ENCODE measurements at places on chromosomes 13 and 19.
A peak's percentile ranks its signal among the peaks of the same experiment; 100 is the strongest.

DNA sequence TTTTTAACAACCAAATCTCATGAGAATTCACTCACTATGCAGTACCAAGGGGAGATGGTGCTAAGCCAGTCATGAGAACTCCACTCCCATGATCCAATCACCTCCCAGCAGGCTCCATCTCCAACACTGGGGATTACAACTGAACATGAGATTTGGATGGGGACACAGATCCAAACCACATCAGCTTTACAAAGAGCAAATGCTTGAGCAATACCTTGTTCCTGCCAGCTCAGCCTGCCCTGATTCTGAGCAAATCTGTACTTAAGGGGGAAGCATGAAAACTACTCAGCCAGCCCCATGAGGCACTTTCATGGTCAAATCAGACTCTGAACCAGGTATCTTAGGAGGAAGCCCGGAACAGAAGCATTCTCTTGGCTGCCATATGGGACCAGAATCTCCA lies 259.9 kb downstream of the TBC1D4 start:
- no peak for DNase-seq

DNA sequence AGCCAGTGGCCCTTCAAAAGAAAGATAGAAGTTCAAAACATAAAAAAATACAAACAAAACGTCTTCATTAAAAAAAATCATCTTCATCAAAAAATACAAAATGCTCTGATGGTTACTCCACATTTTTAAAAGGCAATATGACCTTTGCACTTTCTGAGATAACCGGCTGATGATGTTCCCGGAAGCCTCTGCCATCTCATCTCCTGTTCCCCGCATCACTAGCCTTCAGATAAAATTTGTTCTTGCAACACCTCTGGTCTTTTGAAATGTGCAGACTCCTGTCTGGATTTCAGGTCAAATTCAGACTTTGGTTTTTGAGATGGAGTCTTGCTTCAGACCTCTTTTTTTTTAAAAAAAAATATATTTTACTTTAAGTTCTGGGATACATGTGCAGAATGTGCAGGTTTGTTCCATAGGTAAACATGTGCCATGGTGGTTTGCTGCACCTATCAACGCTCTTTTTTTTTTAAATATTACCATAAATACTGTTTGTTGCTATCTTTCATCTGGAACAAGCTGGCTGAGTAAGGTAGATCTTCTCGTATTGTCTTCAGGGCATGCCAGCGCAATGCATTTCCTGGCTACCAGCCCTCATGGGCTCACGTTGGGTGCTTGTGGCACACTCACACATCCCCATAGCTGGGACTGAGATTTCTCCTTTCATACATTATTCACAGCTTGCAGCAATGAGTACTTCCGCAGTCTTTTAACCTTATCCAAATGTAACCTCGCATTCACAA lies 418.9 kb upstream of the ARGLU1 start:
- DNase-seq: no peak

- DNase-seq: no peak
Measured at GRCh38 chr13:64753233-64754000, 2476.7 kb downstream of the PCDH9 start.

DNA sequence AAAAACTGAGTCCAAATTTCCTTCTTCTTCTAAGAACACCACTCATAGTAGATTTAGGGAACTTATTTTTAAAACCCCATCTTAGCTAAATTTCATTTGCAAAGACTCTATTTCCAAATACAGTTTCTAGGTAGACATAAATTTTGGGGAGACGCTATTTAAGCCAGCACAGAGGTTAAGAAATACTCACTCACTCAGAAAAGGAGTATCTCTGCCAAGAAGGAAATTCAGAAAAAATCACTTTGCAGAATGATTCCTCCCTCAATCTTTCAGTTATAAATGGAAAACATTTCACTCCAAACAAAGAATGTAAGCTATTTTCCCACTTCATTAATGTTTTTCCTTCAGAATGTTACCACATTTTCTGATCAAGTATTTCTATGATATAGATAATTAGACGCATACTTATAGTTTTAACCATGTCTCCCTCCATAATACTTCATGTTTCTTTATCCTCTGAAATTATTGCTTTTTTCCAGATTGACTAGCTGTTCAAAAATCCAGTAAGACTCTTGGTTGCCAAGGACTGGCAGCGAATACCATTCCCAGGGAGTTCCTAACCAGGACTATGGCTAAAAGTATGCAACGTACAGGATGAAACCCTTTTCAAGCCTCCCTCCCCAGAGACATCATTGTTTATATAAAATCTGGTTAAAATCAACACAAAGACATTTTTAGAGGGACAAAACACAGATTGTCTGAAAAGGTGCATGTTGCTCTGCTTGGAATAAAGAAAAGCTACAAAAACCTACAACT lies 52.5 kb upstream of the RXFP2 start:
- DNase-seq: no peak

GRCh38 chr13:113371061-113371460 lies 7.1 kb upstream of the GRTP1 start:
- no peak for DNase-seq

- DNase-seq: no peak
Measured at GRCh38 chr13:33520468-33520839, 234.9 kb upstream of the STARD13 start.

- no peak for DNase-seq
Measured at GRCh38 chr19:2500841-2501261, 24.9 kb downstream of the GADD45B start.

GRCh38 chr19:46745521-46746280 lies at the start of gene FKRP:
FKRP (plus strand) TSS chr19:46746057; CDS start chr19:46755451, 9,394 bp downstream.
- DNase-seq: peak; percentile 65

DNA sequence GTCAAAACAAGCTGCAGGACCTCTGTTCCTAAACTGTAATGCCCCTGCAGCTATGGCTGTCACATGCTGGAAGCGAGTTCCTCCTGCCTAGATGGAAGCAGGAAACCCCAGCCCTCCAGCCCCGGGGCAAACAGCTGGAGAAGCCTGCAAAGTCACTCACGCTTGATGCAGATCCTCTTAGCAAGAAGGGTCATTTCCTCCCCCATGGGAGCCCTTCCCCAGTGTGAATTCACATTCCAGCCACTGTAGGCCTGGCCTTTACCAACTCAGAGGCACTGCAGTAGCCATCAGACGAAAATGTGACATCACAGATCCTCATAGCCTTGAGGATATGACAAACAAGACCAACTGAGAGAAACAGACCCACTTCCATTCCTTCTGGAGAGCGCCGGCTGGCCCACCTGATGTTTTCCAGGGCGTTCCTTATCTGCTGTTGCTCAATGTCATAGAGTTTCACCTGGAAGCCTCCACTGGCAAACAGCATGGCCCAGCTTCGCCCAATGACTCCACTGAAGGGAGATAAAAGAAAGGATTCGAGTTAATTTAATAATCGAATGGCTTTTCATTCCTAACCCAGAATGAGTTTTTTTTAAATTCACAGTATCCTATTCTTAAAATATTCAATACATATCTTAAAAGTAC lies 13.5 kb downstream of the CRYL1 start:
- DNase-seq: no peak

DNA sequence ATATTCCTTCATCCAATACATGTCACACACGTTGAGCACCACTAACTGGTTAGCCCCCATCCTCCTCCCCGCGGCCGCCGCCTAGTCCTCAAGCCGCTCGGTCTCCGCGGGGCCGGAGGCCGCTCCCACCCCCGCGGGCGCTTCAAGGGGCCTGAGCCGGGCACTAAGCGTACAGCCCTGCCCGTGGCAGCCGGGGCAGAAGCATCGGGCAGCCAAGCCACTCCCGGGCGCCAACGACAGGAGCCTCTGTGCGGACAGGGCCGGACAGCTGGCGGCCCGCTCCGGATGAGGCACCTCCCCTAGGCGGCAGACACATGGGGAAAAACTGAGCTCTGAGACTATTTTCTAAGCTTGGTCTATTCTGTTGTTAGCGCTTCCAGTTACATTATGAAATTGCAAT lies 2.8 kb upstream of the ZNF543 start:
- no peak for DNase-seq

GRCh38 chr13:28145049-28145448 lies 6.7 kb downstream of the PAN3 start:
- DNase-seq: no peak

- DNase-seq: no peak
Measured at GRCh38 chr19:18401580-18402112, 4.2 kb upstream of the LRRC25 start.

GRCh38 chr19:1396768-1397679 lies 4.3 kb downstream of the GAMT start:
- no peak for DNase-seq
